ENCODE measurements at places on chromosomes 1 and 21. TPM values are rescaled to one million over a fixed set of nuclear protein-coding genes. Genes with fewer than 3 reads are reported as not detected.
A peak's percentile ranks its signal among the peaks of the same experiment; 100 is the strongest.

DNA sequence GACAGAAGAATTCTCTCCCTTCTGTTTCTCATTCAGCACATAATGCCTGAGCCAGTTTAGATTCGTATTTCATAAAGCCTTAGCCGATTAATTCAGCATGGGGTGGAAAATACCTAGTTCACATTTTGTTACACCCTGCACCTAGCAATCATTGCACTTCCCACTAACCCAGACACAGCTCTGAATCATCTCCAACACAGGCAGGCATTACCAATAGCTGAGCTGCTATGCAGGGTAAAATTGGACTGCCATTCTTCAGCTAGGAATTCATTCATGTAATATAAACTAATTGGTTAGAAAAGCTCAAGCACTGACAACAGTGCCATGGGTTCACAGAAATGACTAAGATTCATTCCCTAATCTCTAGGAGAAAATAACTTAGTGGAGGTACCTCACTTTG lies 26.9 kb upstream of the NKAIN1 start:
- DNase-seq, result no peak

DNA sequence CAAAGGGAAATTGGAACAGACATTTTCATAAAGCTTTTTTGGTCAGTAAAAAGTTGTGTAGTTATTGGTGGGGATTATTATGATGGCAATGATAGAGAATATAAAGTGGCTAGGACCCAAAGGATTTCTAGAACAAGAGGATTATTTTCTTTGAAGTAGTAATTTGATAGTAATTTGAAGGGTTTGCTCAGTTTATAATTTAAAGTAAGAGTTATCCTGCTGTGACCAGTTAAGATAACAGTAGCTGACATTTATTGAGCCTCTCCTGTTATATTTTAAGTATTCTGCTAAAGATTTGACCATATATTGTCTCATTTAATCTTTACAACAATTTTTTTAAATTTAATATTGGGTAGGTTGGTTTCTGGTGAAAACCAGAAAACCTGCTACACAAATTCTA lies 14.7 kb downstream of the CAPZA1 start:
- DNase-seq, result no peak

GRCh38 chr1:198449727-198450433 lies 90.6 kb downstream of the ATP6V1G3 start:
- no peak for DNase-seq

- no peak for DNase-seq
Observed at GRCh38 chr1:246592695-246593094, 26.4 kb downstream of the CNST start.

DNA sequence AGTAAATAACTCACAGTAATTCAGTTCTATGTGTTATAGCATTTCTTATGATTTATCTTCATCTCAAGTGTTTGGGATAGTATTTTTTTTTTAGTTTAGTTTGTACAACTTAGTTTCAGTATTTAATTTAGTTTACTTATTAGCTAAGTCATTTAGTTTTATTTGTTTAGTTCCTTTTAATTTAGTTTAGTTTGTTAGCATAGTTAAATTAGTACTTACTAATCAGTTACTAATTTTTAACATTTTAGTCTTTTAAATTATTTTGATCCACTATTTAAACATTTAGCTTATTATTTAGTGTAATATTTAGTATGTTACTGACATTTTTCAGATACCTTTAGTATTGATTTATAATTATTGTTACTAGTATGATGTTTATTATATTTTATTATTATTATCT lies 85.2 kb upstream of the SIPA1L2 start:
- no peak for DNase-seq

Gene IL19
- total RNA-seq, result not detected

DNA sequence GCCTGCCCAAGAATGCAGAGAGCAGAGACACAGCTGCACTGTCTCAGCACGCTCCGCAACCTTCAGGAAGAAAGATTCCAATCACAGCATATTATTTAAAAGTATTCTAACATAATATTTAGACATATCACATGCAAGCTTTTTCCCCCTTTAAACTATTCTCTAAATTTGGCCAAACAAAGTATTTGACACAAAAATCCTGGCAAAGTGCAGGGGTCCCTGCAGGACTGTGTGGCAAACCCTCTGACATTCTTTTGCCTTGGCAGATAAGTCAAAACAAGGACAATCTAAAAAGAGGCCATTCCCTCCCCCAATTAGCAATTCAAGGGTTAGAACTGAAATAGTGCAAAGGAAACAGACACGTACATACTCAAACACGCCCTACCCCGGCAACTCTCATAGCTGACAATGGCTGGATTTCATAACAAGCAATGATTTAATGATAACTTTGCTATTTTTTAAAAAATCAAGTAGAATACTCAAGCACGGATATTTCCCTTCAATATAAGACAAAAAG lies 225.3 kb downstream of the MRPL39 start:
- no peak for DNase-seq

- no peak for DNase-seq
Observed at GRCh38 chr1:17229379-17229778, 19.5 kb upstream of the PADI3 start.

- no peak for DNase-seq
Observed at GRCh38 chr1:36151845-36152203, 2.5 kb upstream of the TRAPPC3 start.

DNA sequence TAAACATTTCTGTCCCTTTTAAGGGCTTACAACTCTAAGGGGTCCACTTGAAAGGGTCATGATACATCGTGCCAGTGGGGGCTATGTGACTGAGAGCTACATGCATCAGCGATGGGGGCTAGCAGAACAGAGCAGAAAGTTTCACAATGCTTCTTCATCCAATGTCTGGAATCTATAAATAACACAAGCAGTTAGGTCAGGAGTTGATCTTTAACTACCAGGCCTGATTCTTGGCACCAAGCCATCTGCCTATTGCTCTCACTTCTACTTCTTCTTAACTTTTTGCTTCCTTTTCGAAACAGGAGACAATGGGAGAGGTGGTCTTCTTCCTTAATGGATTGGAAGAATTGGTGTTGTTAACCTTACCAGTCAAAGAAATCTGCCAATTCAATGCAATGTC lies 410.0 kb downstream of the TGFB2 start:
- no peak for DNase-seq

DNA sequence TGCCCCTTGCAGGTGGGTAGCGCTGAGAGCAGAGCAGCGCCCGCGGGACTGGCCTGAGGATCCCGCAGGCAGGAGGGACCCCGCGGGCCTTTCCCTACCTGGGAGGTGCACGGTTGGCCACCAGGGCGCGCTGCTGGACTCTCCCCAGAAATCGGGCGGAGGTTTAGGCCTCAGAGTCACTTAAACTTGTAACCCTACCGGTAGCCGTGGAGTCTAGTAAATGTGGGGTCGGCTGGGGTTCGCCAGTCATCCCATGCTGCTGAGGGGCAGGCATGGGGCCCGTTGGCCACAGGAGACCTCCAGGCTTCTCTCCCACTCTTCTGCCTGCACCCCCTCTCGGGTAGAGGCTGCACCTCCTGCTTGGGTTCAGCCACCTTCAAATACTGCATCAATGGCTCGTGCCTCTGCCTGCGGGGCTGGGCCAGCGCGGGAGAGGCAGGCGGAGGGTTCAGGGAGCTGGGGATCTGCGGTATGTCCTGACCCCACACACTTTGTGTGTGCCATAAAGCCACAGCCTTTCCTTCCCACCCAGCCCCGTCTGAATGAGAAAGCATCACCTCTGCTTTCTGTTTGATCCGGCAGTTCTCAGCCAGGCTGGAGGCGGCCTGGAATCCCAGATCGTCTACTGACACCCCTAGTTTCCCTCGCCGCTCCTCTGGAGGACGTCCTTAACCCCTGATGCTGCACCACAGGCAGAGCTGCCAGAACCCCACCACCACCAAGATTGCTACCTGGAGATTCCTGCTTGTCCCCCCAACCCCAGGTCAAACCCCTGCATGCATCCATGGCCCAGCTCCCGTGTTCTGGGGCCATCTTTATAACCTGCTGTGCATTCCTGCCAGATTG lies 12.3 kb upstream of the GSTM4 start:
- no peak for DNase-seq

DNA sequence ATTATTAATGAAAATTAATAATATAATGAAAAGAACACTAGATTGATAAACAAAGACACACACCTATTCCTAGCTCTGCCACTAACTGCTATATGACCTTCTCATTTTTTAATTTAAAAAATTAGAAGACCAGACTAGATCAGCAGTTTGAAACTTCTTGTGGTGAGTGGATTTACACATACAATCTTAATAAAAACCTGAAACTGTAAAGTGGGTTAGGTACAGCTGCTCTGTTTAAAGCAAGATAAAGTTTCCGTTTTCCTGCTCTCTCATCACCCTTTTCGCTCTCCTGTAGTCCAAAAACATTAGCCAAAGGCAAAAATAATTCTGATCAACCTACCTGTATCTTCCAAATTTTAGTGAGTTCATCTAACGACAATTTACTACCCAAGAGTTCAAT lies 58.6 kb downstream of the USP24 start:
- no peak for DNase-seq

Gene COL11A1
- total RNA-seq, result not detected

DNA sequence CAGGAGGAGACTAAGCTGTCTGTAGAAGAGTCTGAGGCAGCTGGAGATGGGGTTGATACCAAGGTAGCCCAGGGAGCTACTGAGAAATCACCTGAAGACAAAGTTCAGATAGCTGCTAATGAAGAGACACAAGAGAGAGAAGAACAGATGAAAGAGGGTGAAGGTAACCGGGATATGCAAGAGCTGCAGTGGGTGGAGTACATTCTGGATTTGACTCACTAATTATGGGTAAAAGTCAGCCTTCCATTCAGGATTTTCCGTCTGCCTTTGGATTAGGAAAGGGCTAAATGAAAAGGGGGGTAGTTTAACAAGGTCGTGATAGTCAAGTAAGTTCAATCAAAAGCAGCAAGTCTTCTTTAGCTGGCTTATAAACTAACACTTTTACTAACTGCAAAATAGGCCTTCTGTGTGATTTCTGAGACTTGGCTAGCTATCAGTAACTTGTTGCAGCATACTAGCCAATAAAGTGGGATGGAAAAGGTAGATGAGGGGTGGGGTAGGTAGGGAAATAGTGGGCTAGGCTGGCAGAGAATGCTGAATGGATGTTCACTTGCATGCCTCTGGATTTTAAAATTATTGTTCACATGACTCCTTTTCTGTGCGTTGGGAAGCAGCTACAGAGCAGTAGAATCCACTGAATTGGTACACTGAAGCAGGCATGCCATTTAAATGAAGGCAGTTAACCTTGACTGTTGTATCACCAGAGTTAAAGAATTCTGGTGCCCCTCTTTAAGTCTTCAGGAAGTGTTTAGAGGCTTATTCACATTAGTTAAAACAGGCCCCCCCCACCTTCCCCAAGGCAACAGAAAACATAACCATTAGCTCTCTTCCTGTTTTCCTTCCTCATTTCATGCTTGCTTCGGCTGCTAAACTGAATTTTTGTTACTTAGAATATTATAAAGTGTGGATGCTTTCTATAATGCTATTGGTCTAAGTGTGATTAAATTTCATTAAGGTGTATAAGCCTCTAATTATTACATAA lies 15.4 kb downstream of the CCDC17 start:
- peak; percentile 75 for DNase-seq

DNA sequence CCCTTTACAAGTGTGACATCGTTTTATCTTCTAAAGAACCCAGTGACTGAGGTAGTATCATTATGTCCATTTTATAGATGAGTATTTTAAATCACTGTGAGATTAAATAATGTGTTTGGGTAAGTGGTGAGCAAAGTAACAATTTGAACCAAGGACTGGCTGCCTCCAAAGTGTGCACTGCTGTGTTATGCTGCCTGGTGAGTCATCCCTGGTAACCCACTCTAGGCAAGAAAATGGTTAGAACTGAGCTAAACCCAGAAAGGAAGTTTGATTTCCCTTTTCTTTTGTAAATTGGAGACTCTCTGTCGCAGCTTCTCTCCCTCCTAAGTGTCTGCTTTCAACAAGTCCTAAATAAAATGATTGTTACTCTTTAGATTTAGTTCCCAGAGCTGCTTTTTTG lies 342.8 kb upstream of the KAZN start:
- DNase-seq, result no peak

Gene SPRR1A
- total RNA-seq, result not detected

- DNase-seq, result no peak
Observed at GRCh38 chr1:160710517-160711252, 937 bp downstream of the CD48 start.

DNA sequence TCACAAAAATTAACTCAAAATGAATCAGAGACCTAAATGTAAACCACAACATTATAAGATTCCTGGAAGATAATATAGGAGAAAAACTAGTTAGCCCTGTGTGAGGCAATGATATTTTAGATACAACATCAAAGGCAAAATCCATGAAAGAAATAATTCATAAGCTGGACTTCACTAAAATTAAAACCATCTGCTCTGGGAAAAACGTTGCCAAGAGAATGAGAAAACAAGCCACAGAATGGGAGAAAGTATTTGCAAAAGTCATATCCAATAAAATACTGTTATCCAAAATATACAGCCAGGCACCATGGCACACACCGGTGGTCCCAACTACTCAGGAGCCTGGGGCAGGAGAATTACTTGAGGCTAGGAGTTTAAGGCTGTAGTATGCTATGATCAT lies 70.3 kb downstream of the SYF2 start:
- DNase-seq, result no peak

- DNase-seq, result no peak
Observed at GRCh38 chr21:42115136-42115683, 44.1 kb downstream of the UMODL1 start.

Gene SIM2
- not detected for total RNA-seq

DNA sequence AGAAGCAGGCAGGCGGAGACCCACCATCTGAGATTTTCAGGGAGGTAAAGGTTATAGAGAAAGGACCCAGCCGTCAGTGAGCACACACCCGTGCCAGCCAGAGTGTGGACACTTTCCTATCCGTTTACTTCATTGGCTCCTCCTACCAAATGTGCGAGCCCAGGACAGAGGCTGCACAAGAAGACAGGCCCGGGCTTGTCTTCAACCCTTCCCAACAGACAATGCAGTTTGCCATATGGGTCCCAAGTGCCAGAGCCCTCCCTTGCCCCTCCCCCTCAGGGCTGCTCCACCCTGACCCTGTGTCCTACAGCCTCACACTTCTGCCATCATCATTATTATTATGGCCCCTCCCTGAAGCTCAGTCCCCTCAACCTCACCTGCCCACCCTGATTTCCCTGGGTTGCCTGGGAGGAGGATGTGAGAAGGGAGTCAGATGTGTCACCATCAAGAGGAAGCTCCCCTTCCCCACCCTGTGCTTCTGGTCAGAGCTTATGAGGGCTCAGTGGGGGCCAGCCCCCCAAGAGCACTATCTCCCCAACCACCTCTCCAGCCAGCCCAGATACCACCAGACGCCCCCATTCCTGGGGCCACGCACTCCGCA lies 9.4 kb downstream of the LAPTM5 start:
- no peak for DNase-seq

Gene RSRP1
- 64.6 TPM for total RNA-seq

Gene MROH9
- not detected for total RNA-seq

Gene GPX7
- total RNA-seq, result 16.9 TPM

DNA sequence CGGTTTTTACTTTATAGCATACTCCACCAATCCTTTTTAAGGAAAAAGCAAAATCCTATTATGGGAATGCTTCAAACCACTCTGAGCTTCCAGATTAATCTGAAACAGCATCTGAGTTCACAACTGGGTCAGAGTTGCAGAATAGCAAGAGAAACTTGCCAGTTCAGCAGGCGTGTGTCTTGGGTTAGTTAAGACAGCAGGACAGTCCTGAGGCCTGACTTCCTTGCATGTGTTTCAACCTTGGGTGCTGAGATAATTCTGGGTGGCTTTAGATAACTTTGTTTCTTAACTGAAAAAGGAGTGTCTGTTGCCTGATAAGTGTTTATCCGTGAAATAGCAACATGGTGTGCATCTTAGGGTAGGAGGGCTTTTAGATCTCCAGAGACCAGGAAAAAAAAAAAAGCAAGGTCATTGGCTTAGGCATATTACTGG lies 169.2 kb downstream of the DHRS3 start:
- no peak for DNase-seq

Gene PBXIP1
- total RNA-seq, result 94.9 TPM

GRCh38 chr1:213621077-213621476 lies 366.7 kb upstream of the PROX1 start:
- DNase-seq, result no peak

Measured in pulmonary artery endothelial cell (primary cell).